WERI-Rb-1 (cell line): ENCODE measurements at places on chromosomes 3 and 15.
A peak's percentile ranks its signal among the peaks of the same experiment; 100 is the strongest.

DNA sequence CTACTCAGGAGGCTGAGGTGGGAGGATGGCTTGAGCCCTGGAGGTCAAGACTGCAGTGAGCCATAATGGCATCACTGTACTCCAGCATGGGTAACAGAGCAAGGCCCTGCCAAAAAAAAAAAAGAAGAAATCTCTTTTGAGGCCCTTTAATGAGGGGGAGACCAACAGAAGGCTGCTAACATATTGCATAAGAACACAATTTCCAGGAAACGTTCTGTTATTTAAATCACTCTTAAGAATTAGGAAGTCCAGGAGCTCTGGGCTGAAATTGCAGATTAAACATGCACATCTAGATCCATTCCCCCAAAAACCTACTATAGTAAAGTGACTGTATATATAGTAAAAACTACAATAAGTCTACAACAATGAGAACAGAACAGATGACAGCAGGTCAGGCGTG lies 16.1 kb upstream of the BLM start:
- DNase-seq: no peak

DNA sequence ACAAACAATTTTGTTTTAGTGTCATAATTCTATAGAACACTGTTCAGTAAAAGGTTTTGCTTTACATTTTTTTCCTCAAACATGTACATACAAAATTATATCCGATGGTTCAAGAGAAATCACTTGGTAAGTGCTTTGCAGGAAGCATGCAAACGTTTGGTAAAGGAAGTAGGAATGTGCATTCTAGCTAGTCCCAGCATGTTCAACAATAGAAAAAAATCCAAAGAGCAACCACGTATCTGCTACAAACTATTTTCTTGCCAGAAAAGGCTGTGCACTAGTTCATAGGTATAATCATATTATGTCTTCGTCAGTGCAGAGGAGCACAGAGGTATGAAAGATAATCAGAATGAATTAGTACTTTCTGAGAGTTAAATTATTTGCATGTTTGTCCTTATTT lies 58.0 kb downstream of the GPR160 start:
- no peak for DNase-seq

DNA sequence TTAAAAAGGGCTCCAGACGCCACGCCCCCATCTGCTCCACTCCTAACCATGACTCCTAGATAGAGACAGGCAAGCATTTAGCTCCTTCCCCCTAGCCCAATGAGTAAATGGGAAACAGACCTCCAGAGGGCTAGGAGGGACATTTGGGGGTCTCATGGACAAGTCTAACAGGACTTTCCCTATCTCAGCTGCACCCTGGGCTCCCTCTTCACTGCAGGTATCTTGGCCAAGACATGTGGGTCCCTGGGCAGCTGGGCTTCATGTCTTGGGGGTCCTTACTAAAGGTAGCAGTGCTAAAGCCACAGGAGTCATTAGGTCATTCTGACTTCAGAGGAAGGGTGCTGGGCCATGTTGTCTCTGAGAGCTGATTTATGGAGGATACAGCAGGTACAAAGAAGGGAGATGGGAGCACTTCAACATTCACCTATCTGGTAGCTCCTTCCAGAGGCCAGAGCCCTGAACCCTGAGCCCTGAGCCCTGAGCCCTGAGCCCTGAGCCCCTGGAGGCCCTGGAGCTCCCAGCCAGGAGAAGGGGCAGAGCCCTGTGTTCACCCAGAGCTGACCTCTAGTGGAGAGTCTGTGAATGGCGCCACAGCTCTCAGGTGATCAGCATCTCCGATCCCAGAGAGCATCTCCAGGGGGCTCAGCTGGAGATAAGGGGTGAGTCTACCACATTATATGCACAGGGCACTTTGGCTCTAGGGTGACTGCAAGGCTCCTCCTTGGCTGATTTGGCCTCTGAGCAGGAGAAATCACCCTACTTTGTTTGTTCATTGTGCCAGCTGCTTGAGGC lies 40.1 kb upstream of the EPHB1 start:
- peak; percentile 67 for DNase-seq

DNA sequence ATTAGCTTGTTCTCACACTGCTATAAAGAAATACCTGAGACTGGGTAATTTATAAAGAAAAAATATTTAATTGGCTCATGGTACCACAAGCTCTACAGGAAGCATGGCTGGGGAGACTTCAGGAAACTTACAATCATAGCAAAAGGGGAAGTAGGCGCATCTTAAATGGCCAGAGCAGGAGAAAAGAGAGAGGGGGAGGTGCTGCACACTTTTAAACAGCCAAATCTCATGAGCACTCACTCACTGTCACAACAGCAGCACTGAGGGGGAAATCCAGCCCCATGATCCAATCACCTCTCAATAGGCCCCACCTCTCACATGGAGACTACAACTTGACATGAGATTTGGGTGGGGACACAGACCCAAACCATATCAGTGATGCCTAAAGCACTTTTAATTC lies 82.5 kb downstream of the DCLK3 start:
- DNase-seq: no peak

DNA sequence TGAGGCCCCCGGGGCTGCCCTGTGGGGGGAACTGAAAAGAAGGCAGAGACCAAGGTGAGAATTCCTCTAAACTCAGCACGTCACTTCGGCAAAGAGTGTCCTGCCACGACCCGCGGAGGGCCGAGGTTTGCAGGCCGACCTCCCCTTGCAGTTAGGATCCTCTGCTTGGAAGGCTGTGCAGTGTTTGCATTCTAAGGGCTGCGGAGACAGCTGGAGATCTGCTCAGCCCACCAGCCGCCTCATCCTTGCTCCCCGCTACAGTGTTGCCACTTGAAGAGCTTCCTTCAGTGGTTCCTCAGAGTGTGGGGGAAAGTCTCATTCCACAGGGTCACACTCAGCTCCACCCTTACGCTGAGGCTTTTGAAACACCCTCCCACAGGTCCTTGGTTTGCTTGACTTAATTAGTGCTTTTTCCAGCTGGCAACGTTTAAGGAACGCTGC lies 10.8 kb downstream of the SLC51A start:
- no peak for DNase-seq

DNA sequence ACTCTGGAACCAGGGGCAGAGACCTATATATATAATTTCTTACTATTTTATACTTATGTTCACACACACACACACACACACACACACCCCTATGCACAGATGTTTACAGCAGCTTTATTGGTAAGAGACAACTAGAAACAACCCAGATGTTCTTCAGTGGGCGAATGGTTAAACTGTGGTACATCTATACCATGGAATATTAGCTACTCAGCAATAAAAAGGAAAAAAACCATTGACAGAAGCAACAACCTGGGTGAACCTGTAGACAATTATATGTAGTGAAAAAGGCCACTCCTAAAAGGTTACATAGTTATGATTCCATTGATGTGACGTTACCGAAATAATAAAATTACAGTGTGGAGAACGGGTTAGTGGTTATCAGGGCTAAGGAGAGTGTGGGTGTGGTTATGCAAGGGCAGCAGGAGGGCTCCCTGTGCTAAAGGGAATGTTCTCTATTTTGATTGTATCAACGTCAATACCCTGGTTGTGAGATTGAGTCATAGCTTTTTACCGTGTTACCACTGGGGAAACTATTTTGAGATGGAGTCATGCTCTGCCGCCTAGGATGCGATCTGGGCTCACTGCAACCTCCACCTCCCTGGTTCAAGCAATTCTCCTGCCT lies 85.5 kb downstream of the FLNB start:
- no peak for DNase-seq

DNA sequence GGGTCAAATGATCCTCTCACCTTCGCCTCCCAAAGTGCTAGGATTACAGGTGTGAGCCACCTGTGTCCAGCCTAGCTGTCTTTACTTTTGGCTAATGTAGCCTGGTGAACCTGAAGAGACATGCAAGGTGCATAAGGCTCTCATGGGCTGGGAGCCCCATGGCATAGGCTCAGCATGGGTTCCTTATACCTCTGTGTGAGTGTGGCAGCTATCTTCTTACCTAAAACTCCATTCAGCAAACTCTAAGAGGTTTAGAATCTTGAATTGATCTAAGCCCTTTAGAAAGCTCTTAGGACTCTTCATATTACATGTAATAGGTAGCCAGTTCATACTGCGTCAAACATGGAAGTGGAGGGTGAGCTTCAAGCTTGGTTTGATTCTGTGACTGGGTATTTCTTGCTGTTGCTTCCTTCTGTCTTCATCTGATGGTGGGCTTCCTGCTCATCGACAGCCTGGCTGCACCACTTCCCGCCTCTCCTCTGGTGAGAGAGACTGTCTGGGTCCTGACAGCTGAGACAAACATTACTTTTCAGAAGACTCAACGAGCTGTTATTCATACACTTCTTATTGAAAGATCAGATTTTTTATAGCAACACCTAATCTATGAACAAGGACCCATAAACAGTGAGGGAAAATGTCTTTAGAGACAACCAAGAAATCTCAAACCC lies 19.2 kb upstream of the TKT start:
- no peak for DNase-seq

DNA sequence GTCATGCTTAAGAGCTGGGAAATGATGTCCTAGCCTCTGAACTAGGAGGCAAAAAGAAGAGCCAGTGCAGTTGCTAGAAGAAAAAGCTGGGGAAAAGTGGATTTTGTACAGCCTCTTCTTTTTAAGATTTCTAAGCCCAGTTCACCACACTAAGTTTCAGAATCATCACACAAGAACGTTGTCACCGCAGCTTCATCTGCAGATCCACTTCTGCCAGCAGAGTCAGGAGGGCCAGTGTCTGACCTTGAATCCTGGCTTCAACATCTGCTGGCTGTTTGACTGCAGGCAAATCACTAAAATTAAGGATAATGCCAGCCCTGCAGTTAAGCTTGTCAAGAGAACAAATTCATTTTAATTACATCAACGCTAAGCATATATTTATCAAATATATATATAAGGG lies 36.2 kb downstream of the HDC start:
- DNase-seq: no peak

GRCh38 chr3:168250415-168250861 lies 154.7 kb upstream of the GOLIM4 start:
- peak; percentile 27 for DNase-seq

DNA sequence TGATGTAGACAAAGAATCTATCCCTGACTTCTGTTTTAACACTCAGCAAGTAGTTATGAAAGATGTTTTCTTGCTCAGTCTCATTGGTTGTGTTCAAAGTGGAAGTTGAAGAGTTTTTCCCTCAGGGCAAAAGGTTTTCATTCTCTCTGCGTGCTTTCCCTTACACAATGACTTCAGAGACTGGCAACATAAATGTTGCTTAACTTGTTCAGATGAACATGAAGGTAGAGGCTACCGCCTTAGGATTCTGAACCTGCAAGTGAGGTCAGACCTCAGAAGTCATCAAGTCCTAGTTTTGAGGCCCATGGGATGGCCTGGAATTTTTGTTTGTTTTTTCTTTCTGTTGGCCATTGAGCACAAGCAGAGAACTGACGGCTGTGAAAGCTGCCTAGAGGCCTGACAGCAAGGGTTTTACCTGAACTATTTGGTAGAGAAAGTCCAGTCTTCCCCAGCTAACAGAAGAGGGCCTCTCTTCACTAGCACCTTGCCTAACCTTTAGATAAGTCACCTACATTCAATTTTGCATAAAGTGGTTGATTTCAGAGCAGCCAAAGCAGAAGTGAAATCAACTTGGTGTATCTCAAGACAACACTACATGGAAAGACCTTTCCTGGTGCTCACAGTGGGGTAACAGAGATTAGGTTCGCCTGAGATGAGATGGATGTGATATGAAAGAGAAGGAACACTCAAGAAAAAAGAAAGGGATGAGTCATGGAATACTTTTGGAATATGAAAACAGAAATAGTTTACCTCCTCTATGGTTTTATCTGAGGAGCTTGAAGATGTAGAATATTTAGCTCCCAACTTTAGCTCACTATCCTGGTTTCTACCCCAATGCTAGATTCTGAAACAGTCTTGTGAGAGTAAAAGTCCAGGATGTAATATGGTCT lies 53.6 kb upstream of the AP4E1 start:
- no peak for DNase-seq

- DNase-seq: peak; percentile 25
These were observed 11.4 kb upstream of the RAB8B start for GRCh38 chr15:63178034-63178433.

DNA sequence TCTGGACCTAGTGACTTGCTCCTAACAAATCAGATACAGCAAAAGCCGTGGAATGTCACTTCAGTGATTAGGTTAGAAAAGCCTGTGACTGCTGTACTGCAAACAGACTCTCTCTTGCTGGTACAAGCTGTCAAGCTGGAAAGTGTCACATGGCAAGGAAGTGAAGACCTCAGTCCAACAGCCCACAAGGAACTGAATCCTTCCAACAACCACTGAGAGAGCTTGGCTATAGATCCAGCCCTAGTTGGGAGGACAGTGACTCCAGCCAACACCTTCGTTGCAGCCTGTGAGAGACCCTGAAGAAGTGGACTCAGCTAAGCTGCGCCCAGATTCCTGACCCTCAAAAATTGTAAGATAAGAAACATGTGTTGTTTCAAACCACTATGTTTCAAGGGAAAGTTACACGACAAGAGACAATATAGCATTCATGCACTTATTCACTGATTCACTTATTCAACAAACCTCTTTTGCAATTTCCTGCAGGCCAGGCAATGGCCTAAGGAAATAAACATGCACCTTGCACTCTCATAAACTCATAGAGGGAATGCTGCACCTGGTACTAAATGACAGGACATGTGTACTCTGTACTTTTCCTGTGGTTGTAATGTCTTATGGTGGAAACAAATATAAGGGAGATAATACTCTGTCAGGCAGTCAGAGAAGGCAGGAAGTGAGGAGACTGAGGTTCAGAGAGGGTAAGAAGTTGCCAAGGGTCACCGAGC lies 142.9 kb downstream of the CADPS start:
- no peak for DNase-seq

DNA sequence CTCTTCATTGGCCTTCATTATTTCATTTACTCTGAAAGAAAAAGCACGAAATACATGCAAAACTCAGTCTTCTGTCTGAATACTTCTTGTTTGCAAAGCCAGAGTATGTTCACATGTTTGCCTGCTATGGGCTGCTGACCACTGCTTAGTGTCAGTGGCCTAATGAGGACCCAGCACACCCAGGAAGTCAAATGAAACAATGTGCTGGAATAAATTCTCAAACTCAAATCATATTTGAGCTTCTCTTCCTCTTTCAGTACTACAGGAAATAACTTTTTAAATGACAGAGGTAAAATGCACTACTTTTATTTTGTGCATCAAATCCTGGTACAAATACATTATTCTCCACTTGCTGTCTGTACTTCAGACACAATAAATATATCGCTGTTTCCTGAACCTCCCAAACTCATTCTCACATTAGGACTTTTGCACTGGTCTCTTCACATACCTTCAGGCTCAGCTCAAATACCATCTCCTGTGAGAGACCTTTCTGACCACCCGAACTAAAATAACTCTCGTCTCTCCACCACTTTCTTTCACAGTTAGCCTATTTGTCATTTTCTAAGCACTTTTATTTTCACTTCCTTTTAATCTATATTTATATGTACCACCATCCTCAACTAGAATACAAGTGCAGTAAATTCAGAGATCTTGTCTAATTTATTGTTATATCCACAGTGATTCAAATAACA lies 176.8 kb downstream of the TUSC7 start:
- DNase-seq: no peak

- DNase-seq: no peak
These were observed 126.4 kb downstream of the IMPG2 start for GRCh38 chr3:101193957-101194356.

- DNase-seq: no peak
These were observed 1.1 kb upstream of the PLS1 start for GRCh38 chr3:142595141-142595540.
